ENCODE measurements at places on chromosomes 13 and 19.

DNA sequence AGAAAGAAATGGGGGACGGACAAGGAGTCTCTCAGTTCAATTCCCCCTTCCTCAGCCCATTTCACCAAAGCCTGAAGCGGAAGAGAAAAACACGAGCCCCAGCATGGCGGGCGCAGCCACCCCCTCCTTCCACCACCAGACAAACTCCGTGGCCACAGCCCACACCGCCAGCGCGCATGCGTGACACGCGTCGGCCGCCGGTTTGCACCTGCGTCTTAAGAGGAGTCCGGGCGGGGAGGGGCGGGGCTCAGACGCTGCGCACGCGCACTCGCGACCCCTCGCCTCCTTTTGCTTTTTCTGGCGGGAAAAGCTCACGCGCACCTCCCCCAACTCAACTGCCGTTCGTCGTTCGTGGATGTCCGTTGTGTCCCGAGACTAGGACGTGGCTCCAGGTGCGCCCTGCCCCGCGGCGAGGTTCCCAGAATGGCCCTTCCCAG is at the start of gene KASH5:
KASH5 (plus strand) TSS at position 314 of the 437 bp plus-strand sequence. CDS start 2,635 bp downstream, outside the sequence.
- DNase-seq: peak; percentile 60

GRCh38 chr19:11251217-11251616 is 11.1 kb downstream of the DOCK6 start:
- no peak for DNase-seq

- DNase-seq: no peak
Measured at GRCh38 chr13:81171065-81171647, 830.2 kb upstream of the SPRY2 start.

- DNase-seq: peak; percentile 61
Measured at GRCh38 chr19:2627319-2627829, 75.1 kb downstream of the GNG7 start.

GRCh38 chr13:40433577-40433976 is 232.9 kb downstream of the FOXO1 start:
- DNase-seq: no peak

- no peak for DNase-seq
Measured at GRCh38 chr13:40776232-40776631, 5.2 kb upstream of the MRPS31 start.

GRCh38 chr13:27535546-27535945 is 84.8 kb downstream of the LNX2 start:
- no peak for DNase-seq

DNA sequence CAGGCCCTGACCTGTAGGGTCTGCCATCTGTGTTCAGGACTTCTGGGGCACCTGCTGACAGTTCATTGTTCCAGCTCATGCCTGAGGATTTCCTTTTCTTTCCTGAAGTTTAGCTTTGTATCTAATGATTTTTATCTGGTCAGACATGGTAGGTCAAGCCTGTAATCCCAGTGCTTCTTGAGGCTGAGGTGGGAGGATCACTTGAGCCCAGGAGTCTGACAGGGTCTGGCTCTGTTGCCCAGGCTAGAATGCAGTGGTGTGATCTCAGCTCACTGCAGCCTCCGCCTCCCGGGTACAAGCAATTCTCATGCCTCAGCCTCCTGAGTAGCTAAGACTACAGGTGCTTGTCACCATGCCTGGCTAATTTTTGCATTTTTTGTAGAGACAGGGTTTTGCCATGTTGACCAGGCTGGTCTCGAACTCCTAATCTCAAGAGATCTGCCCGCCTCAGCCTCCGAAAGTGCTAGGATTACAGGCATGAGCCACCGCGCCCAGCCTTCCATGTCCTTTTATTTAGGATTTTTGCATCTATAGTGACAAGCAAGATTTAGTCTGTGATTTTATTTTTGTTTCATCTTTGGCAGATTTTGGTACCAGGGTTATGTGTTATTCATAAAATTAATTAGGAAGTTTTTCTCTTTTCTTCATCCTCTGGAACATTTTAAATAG is 33.2 kb downstream of the CHST8 start:
- DNase-seq: no peak

DNA sequence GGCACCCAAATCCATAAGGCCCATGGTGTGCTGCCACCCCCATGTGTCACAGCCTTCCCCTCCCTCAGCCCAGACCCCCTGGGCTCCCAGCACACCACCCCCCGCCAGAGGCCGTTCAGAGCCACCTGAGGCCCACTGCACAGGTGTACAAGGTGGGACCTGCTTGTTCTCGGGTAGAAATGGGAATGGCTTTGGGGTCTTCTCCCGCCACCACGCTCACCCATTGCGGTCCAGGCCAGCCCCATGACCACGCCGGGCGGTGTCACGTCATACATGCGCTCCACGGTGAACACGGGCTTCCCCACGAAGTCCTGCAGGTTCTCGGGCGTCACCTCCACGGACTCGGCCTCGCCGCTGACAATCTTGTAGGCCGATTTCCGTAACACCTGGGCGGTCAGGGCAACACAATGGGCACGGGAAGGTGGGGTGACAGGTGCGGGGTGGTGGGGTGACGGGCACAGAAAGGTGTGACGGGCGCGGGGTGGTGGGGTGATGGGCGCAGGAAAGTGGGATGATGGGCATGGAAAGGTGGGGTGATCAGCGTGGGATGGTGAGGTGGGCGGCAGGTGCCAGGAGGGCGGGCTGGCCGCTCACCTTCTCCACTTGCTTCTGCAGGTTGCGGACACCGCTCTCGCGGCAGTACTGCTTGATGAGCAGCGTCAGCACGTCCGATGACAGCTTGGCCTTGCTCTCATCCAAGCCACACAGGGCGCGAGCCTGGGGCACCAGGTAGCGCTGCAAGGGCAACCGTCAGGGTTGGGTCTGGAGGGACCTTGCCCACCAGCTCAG is 4.3 kb downstream of the RPL36 start:
- no peak for DNase-seq

- DNase-seq: no peak
Measured at GRCh38 chr19:51367255-51367564, 1.0 kb upstream of the ETFB start.

DNA sequence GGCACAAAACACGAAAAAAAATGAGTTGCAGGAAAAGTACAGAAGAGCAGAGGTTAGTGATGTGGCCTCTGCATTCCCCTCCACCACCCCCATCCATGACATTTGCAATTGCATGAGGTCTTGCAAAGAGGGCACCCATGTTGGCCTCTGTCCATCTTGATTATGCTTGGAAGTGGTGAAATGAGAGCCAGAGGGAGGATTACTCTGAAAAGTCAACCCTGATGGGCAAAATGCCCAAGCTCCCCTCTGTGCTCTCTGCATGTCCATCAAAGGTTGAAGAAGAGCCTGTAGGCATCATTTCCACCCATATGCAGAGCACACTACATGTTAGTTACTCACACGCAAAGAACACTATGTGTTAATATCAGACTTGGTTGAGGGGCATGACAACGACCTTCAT is 71.4 kb downstream of the SLC15A1 start:
- DNase-seq: no peak

GRCh38 chr19:371501-372168 is 27.0 kb upstream of the MIER2 start:
- no peak for DNase-seq

DNA sequence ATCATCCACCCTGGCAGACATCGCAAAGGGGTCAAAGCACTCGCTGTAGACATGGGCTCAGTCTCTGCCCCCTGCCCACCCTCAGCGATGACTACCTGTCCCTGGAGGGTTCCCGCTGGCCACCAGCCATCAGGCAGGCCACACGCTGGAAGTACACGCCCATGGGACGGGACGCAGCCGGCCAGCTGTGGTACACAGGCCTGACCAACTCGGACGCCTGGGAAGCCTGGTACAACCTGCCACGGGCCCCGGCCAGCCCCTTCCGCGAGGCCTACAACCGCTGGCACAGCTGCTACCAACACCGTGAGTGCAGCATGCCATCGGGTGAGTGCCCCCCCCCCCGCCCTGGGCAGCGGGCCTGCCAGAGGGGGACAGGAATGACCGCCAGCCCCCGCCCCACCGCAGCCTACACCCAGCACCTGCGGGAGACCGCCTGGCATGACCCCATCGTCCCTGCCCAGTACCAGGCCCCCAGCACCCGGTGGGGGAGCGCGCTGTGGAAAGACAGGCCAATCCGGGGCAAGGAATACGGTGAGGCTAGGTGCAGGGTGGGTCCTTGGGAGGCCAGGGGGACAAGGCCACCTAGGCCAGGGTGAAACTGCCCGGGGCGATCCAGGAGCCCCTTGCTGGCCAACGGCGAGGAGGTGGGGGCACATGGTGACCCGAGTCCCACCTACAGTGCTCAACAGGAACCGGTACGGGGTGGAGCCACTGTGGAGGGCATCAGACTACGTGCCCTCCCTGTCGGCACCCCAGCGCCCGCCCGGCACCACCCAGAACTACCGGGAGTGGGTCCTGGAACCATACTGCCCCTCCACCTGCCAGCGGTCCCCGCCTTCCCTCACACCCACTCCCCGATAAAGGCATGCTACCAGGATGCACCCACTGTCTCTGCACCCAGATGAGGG is 4.4 kb downstream of the TEKTIP1 start:
- DNase-seq: no peak

DNA sequence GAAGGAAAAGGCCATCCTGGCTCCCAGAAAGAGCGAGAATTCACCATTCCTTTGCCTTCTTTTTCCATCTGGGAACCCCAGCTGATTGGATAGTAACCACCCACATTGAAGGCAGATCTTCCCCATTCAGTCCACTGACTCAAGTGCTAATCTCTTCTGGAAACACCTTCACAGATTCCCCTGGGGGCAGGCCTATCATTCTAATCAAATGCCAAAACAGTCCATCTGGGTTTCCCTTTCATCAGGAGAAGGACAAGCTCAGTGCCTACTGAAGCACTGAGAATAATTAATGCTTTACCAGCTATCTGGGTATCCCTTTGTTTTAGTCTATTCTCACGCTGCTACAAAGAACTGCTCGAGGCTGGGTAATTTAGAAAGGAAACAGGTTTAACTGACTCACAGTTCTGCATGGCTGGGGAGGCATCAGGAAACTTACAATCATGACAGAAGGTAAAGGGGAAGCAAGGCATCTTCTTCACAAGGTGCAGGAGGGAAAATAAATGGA is 293.2 kb downstream of the ENOX1 start:
- no peak for DNase-seq

DNA sequence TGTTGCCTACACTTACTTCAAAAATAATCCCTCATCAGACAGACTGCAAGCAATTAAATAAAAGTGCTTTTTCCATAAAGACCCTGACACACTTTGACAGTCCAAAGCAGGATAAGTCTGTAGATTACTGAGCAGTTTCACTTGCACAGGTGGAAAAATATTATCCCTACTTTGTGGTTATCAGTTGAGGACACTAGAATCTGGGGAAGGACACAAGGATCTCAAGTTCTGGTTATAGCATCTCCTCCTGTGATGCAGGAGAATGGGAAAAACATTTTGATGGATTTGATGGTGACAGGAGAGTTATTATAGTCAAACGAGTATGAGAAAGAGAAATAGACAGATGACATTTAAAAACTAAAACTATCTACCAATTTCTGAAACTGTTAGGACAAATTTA is 122.9 kb upstream of the PCDH9 start:
- no peak for DNase-seq

DNA sequence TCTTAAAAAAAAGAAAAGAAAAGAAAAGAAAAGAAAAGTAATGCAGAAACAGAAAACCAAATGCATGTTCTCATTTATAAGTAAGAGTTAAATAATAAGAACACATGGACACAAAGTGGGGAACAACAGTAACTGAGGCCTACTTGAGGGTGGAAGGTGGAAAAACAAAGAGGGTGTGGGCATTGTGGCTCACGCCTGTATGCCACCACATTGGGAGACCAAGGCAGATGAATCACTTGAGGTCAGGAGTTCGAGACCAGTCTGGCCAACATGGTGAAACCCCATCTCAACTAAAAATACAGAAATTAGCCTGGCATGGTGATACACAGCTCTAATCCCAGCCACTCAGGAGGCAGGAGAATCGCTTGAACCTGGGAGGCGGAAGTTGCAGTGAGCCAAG is 8.1 kb downstream of the ZNF708 start:
- DNase-seq: no peak

GRCh38 chr19:49684251-49684982 is 5.0 kb upstream of the ADM5 start:
- DNase-seq: no peak
